ENCODE measurements at places on chromosomes 6 and 20. TPM values are rescaled to one million over a fixed set of nuclear protein-coding genes. Genes with fewer than 3 reads are reported as not detected.

DNA sequence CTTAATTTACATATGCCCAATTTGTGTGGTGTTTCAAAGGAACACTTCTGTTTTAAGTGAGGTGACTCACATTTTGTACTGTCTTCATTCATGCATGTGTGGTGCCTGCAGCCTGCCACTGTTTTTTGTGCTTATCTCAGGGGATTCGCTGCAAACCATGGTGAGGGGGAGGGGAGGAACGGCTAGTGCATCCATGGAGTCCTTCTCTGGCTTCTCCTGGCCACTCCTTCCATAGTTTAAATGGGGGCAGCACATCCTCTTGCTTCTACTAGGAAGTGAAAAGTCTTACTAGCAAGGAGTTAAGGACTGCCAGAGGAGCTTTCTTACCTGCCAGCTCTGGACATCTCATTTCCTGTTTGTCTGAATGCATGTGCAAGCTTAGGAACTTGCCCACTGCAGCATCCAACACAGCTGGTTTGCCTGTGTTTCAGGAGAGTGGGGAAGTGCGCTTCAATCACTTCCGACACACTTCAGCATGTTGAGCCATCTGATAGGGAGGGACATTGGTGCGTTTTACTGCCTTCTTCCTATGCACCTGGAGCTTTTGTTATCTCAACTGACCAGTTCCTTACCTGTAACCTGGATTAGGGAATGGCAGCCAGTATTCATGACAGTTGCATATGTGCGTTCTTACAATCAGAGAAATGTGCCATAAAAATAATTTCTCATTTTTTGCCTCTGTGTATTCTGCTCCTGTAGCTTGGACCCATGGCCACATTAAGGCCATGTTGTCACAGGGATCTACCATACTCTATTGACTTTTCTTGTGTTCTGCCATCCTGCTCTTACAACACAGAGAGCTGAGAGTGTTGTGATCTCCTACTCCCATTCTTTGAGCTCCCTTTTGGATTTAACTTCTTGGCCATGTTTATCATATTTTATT, 211.3 kb downstream of the ARID1B start:
- DNase-seq = peak; percentile 30

GINS1 gene
- total RNA-seq = 31.0 TPM

GRCh38 chr6:81475646-81476045, 276.8 kb downstream of the TENT5A start:
- DNase-seq = no peak

ZKSCAN4 gene
- total RNA-seq = 5.0 TPM

DNA sequence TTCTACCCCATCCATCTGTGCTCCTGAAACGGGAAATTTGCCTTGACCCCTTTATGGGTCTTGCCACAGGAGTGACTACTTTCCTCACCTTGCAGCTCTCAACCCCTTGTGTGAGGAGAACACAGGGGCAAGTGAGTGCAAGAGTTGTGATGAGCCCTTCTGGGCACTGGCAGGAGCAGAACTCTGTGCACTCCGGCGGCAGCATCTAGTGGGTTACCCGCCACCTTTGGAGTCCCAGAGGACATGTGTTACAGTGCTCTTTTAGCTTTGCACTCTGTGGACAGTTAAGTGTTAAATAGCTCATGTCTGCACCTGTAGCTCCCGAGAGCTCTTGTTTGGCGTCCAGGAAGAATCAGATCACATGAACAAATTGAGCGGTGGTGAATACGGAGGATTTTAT, 940.2 kb downstream of the GRIK2 start:
- DNase-seq = no peak

DNA sequence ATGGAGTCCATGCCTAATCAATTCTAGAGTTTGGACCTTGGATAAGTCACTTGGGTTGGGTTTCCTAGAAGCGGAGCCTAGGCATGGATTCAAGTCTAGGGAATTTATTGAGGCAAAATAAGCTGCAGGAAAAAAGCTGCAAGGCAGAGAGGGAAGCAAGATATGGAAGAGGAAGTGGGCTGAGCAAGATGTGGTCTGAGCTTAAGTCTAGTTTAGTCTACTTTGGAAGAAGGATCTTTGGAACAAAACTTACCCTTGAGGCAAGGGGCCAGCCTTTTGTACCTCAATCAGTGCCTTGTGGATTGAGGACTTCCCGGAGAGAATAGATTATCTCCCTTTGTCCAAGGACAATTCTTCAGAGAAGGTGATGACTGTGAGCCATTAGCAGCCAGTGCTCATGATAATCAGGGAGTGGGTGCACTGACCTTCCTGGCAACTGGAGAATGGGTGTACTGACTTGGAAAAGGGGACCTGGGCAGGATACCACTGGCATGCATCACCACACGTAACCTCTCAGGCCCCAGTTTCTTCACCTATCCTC, 10.9 kb downstream of the ZSCAN9 start:
- DNase-seq = no peak

DNA sequence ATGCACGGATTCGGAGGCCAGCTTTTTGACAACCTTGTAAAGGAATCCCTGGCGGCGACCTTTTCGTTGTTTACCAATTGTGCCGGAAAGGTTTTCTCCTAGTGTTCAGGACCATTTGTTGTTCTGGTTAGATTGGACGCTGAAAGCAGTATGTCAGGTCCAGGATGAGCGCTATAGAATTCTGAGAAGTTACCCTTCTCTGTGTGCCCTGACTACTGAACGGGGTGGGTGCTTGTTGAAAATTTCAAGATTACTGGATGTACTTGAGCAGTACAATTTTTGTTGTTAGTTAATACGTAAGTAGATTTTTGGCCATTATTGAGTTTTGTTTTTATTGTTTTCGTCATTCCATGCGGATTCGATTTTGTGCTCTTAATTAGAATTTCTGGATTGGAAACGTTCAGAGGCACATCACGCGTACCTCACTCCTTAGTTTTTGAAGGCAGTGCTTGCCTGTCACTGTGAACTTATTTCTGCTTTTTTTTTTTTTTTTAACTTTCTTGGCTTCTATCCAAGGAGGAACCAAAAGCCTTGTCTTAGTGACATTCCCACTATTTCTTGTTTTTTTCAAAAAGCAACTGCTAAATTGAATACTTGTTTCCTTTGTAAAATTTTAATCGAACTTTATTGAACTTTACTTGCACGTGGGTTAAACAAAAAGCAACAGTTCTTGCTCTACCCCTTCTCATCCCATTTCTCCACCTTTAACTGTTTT, 898 bp downstream of the XRN2 start:
- peak; percentile 31 for DNase-seq

GMEB2 gene
- 7.6 TPM for total RNA-seq

GRCh38 chr6:151166180-151166579, 73.6 kb upstream of the AKAP12 start:
- DNase-seq = no peak

DNA sequence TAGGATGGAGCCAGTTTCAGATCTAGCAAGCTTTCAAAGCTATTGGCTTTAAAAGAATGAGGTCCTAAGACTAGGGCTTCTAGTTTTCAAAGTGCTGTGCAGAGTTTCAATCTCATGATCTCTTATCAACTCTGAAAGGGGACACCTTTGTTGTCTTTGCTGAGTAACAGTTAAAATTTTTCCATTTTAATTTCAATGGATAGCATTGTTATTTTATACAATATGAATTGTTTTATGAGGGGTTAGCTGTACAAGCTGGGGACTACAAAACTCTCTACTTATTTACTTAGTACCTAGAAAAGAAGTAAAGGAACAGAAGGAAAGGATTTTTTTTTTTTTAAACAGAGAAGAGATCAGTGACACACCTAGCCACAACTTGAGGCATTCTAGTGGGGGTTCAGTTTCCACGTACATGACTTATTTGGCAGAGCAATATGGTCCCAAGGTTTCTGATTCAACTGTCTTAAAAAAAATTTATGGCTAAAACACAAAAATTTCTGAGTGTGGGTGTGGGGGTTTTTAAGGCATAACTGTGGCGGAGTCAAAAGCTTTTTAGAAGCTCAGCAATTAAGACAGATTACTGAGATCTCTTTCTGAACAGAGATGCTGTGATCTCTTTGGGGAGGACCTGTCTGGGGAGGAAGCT, 46.1 kb upstream of the JAG1 start:
- no peak for DNase-seq

DNA sequence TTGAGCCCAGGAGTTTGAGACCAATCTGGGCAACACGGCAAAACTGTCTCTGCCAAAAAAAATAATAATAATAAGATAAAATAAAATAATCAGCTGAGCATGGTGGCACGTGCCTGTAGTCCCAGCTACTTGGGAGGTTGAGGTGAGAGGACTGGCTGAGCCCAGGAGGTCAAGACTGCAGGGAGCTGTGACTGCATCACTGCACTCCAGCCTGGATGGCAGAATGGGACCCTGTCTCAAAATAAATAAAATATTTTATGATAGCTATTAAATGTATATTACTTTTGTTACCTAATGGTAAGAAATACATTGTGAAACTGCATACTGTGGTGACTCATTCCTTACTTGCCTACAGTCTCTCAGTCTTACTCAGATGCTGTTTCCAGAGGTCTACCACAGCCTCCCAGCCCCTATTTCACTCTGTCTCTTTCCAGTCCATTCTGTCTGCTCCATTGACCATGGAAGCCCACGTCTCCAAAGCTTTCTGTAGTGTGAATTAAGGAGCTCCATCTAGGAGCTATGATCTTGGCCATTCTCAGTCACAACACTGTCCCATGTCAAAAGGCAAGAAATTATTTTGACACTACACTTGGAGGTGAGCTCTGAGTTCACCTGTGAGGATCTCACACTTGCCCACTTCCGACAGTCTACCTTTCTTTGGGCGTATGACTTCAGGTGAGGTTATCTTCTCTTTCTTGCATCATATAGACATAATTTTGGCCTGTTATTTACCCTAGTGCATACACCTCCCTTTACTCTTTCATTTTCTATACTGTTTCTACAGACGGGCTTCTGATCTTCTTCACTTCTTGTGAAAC, 22.4 kb upstream of the SNX9 start:
- peak; percentile 46 for DNase-seq

- DNase-seq = peak; percentile 40
Observed at GRCh38 chr6:150813319-150813992, 52.0 kb upstream of the MTHFD1L start.

NKAIN4 gene
- total RNA-seq = not detected

DNA sequence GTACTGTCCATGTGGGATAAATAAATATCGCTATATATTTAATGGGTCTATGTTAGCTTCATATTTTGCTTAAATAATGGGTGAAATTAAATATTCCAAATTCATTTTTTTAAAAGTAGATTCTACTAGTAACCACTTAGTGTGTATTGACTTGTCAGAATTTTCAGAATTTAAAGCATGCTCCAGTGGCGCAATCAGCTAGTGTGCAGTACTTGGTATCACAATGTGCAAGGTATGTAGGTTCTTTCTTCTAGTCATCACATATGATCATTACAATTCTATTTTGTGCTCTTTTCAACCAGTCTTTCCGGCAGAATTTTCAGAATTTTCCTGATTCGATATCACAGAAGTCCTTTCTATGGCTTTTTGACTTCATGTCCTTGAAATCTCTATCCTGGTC, 32.6 kb downstream of the PDE7B start:
- DNase-seq = no peak

- DNase-seq = peak; percentile 52
Observed at GRCh38 chr6:160428069-160428430, 79.9 kb downstream of the SLC22A3 start.

RIOK1 gene
- total RNA-seq = 11.9 TPM

HEBP2 gene
- 37.3 TPM for total RNA-seq

GRCh38 chr20:33105316-33105924, 26.0 kb downstream of the BPIFB4 start:
- DNase-seq = no peak

DNA sequence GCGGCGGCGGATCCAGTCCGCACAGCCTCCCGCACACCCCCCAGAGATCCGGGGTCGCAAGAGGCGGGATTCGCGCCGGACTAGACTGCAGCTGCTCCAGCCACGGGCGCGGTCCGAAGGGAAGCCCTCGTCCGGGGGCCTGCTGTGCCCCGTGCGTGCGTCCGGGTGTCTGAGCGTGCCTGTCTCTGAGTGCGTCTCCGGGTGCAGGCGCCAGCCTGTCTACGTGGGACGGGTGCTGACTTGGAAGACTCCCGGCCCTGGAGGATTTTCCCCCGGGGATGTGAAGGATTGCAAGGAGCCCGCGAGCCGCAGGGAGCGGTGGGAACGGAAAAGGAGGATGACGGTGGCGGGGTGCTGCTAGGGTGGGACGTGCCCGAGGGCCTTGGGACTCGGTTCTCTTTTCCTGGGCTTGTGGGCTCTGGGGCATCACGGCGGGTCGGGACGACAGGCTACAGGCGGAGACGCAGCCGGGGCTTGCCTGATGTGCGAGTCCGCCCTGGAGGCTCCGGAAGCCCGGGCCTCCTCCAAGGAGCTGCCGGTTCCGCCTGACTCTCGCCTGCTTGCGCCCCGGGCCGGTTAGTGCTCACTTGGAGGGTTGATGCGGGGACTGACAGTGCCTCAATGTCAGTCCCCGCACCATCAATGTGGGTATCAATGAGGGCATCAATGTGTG, 5.7 kb downstream of the MAFB start:
- DNase-seq = peak; percentile 48

DNA sequence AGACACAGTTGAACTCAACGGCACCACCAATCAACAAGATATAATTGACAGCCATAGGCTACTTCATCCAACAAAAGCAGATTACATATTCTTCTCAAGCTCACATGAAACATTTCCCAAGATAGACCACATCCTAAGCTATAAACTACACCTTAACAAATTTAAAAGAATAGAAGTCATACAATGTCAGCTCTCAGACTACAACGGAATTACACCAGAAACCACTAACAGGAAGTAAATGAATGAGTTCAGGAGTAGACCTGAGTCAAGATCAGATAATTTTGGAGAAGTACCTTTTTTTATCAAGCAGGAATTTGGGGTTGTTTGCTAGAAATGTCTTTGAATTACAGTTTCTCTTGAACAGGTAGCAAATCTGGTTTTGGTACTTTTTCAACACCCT, 237.8 kb downstream of the TBX18 start:
- DNase-seq = no peak

RSPH9 gene
- 1.3 TPM for total RNA-seq

WDR27 gene
- total RNA-seq = 12.3 TPM

BPHL gene
- 24.8 TPM for total RNA-seq

DNA sequence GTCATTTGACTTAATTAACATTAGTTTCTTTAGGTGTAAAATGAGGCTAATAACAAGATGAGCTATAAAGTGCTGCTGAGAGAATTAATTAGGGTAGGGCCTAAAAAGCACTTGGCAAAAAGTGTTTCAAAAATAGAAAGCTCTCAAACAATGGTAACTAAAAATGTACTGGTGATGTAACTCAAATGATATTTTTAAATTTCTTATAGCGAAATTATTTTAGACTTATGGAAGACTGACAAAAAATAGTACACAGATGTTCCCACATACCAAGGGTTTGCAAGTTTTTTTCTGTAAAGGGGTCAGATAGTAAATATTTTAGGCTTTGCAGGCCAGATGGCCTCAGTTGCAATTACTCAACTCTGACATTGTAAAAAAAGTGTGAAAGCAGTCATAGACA, 190.7 kb upstream of the UFL1 start:
- DNase-seq = no peak

DNA sequence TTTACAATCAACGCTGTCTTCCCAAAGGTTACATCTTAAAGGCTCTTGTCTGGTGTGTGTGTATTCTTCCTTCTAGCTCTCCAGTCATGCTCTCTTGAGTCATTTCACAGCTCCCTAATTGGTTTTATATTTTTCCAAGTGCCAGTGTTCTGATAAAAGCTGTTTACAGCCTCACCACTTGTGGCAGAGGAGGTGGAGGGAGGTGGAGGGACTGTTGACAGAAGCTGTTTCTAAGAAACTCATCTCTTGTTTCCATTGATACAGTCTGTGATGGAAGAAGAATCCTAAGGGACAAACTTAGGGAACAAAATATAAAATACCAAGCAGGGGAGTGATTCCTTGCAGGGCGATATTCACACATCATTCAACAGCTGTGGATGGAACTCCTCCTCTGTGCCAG, 64.0 kb downstream of the QRSL1 start:
- DNase-seq = no peak

TRIM40 gene
- not detected for total RNA-seq

Data from RPMI7951 (cell line).